ENCODE measurements at places on chromosomes 16 and 17.

DNA sequence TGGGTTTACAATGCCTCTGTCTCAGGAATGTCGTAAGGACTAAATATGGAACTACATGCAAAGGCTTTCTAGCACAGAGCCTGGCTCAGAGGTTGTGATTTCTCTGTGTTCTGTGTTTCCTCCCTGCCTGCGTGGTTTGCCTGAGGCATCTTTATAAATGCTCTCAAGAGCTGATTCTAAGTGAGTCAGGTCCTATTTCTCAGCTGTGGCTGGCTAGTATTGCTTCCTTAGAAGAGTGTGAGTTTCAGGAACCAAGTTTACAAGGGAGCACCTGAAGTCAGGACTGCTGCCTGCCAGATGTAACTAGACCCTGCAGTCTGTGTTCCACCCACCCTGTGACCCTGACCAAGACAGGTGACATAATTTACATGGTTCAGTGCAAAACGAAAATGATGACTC is 8.0 kb upstream of the CCL1 start:
- DNase-seq, result peak; percentile 79

DNA sequence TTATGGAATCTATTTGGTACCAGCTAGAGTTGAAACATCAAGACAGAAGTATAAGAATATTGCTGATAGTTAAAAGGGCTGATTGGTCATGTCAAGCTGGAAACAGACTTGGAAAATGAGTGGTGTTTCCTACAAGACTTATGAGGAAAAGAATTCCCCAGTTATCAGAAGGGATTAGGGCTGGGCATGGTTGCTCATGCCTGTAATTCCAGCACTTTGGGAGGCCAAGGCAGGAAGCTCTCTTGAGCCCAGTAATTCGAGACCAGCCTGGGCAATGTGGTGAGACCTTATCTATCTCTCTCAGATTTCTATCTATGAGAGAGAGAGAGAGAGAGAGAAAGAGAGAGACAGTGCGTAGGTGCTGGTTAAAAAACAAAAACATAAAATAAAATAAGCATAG is 139.5 kb upstream of the PMFBP1 start:
- DNase-seq, result no peak

DNA sequence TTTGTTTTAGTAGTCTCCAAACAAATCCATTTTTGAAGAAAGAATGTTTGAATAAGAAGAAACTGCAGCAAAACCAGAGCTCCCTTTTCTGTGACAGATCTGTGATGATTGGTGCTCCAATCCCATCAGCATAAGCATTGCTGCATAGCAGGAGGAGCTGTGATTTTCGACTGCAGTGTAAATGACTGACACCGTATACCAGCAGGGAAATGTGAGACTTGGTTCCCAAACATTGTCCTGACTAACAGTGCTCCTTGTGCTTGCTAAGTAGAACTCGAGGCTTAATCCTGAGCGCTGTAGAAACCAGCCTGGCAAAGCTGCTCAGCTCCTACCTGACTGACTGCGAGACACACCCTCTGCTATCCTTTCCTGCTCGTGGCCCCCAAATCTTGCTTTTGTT is 57.2 kb downstream of the NUP93 start:
- DNase-seq, result no peak

- DNase-seq, result no peak
Measured at GRCh38 chr17:62644487-62645173, 17.2 kb downstream of the MRC2 start.

GRCh38 chr17:79715943-79716797 is 14.6 kb upstream of the ENPP7 start:
- no peak for DNase-seq

GRCh38 chr17:58597371-58597770 is 82.9 kb upstream of the MTMR4 start:
- no peak for DNase-seq

Data from CD14-positive monocyte (primary cell).